ENCODE measurements at places on chromosomes 4 and X.
A peak's percentile ranks its signal among the peaks of the same experiment; 100 is the strongest.

DNA sequence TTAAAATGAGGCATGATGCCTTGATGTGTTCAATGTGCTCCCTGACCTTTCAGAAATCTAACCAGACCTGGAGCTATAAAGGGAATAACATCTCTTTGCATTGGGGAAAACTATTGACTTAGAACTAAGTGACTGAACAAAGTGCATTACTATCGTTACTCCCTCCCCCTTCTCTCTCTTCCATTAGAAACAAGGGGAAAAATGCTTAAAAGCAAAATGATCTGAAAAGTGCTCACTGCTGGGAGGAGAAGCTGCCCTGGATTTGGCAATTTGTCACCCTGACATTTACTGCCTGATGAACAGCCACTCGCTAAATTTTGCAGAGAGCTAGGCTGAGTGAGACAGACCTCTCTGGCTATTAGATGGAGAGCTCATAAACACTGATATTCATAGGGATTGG, 48.6 kb upstream of the PARM1 start:
- no peak for DNase-seq

GRCh38 chr4:3414421-3415279, 27.1 kb upstream of the HGFAC start:
- DNase-seq = no peak

GRCh38 chrX:71536285-71536684, 3.4 kb downstream of the OGT start:
- DNase-seq = no peak

DNA sequence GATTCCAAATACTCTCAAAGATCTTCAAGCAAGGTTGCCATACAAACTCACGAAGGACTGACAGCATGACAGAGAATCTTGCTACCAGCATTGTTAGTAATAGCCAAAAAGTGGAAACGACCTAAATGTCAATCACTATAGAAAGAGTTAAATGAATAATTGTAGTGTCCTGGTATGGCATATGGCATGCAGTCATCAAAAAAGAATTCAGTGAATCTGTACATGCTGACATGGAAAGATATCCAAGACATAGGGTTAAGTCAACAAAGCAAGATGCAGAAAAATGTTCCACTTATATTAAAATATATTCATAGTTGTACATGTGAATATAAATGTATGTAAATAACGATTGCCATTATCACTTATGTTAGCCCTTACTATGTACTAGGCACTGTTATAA, 37.6 kb downstream of the SRPX2 start:
- no peak for DNase-seq

GRCh38 chr4:29262986-29263385, 1457.2 kb upstream of the PCDH7 start:
- DNase-seq = no peak

GRCh38 chr4:16794816-16795445, 103.5 kb downstream of the LDB2 start:
- DNase-seq = peak; percentile 6

DNA sequence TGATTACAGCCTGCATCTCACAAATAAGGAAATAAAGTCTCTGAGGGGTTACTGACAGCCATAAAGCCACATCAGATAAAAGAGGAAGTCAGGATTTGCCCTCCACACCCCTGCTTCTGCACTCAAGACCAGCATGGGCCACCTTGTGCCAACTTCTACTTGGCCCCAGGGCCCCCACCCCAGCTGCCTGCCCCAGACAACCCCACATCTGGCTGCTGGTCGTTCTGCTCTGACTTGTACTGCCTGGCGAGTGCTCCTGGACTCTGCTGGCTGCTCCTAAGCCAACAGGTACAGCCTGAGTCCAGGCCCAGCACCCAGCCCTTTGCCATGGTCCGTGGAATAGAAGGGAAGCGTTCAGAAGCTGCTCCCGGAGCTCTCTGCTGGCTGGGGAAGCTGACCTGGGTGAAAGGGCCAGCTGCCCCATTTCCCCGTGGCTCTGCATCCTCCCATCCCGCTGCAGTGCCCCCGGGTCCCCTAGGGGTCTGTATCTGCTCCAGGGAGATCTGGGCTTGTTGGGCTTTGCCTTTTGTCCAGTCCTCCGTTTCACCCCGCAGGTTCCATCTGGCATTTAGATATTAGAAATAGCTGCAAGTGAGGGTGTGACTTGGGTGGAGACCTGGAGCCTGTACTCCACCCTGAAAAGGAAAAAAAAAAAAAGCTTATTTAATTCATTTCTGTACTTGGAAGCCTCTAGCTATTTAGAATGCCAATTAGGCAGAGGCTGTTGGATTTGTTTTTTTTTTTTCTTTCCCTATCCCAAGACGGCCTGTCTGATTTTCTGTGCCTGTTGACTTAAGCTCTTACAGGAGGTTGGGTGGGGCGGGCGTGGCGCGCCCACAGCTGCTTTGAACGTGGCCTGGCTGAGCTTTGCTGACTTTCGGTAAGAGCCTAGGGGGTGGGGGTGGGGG, 194.7 kb downstream of the PTTG2 start:
- no peak for DNase-seq
